Activated CD8-positive, alpha-beta memory T cell treated with anti-CD3 and anti-CD28 coated beads for 4 hours (primary cell): ENCODE measurements at places on chromosomes 7 and 10.

DNA sequence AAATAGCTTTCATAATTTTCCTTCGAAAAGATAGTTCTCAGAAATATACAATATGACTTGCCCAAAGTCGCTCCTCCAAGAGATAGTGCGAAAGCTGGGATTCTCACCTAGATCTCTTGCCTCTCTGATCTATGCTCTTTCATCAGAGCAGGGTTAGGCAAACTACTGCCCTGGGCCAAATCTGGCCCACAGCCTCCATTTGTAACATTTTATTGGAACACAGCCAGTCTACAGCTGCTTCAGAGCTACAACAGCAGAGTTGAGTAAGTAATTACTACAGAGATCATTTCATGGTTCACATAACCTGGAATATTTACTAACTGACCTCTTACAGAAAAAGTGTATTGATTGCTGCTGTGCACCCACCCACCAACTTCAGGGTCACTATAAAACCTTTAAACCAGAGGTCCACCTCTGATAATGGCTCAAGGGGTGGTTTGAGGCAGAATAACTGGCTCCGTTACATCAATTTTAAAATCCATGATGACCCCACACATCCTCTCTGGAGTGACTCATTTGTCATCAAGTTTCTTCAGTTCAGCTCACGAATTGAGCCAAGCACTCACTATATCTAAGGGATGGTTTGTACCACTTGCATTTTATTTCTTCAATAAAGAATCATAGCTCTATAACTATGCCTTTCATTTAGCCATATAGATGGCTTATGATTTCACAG is 1019.0 kb downstream of the XPNPEP1 start:
- DNase-seq: no peak

- peak; percentile 43 for DNase-seq
Observed at GRCh38 chr7:107167483-107168232, 1.1 kb upstream of the HBP1 start.

DNA sequence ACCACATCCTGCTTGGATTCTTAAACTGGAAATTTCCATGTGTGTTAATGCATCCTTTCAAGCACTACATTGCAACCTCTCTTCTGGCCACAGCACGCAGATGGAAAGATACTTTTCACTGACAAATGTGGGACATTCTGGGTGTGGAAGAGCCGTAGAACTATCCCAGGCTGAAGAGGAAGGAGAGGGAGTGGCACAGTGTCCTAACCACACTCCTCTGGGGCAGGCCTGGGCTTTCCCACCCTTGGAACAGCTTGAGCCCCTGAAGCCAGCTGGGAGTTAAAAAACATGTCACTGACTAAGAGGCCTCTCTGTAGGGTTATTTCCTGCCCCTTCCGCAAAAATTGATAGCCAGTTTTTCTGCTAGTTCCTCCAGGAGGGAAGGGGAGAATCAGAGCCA is 34.0 kb upstream of the DNMBP start:
- DNase-seq: no peak

DNA sequence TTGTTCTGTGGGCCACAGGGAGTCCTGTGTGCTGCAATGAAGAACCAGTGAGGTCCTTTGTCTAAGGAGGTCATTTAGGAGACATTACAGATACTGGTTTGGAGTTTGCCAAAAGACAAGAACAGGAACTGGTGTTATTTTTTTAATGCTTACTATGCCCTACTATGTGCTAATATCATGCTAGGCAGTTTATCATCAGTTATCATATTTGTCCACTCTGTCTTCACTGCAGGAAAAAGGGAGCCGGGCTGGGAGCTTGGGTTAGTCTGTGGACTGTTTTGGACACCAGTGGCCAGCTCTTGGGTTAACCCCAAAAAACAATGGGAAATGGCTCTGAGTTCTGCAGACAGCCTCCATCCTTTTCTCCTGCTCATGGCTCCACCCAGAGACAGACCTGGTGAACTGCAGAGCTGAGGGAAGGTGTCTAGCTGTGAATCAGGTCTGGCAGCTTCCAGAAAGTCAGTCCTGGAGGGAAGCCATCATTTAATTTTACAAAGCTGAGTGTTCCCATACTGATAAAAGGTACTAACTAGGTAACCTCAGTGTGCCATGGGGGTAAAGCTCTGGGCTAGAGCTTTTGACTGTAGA is 101.2 kb upstream of the ZNF746 start:
- no peak for DNase-seq

GRCh38 chr7:137020351-137020750 is 151.9 kb downstream of the CHRM2 start:
- DNase-seq: no peak

DNA sequence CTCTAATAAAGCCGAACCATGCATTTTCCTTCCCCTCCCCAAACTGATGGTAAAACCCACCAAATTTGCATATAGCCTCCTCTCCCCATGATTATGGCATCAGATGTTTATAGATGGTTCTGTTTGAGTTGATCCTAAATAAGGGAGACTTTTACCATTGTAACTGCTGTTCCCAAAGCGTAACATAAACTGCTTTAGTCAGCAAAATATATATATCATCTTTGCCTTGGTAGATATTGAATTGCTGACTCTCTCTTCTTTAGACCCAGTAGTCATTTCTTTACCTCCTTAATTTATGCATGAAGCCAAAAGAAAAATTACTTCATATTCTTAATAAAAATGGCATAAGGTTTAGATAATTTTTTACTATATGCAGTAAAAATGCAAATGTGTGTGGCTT is 86.2 kb upstream of the LRGUK start:
- no peak for DNase-seq

DNA sequence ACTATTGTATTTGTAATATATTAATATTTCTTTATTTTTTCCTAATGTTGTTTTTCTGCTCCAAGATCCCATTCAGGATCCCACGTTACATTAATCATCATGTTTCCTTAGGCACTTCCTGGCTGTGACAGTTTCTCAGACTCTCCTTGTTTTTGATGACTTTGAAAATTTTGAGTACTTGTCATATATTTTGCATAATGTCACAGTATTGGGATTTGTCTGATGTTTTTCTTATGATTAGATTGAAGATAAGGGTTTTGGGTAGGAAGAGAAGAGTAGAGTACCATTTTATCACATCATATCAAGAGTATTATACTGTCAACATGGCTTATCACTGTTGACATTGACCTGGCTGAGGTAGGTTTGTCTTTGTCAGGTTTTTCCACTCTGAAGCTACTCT is 146.3 kb upstream of the TPK1 start:
- DNase-seq: no peak

- DNase-seq: no peak
Observed at GRCh38 chr7:150665089-150665748, 20.3 kb upstream of the GIMAP2 start.

DNA sequence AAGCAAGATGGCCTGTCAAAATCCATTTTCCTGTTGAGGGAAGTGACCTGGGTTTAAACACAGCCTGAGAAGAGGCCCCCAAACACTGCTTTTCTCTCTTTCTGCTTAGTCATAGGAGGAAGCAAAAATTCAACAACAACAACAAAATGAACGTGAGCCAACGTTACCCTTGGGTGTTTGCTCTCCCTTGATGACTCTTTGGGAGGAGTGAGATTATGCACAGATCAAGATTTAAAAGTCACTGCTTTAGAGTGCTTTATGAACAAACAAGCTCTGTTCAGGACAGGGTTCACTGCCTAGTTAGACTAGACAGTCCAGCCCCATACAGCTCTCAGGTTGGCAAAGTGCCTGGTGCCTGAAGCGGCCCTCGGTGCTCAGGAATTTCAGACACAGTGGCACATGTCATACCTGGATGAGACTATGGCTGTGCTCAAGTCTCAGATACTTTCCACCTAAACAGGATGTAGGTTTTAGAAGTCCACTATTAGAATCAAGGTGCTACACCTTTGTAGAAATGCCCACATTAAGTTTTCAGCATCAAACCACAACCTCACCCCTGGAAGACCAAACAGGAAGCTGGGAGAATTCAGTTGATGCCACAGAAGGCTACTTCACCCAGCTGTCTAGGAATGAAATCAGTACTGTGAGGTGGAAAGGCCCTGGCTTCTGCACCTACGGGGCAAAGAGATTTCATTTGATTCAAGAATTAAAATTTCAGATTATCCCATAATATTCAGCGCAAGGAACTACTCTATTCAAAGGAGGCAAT is 38.7 kb downstream of the DENND11 start:
- DNase-seq: no peak

GRCh38 chr7:23290993-23291392 is 8.1 kb upstream of the MALSU1 start:
- DNase-seq: no peak
